NCI-H187 (cell line): ENCODE measurements at places on chromosomes 6 and 20.

- DNase-seq: no peak
These were observed 5.6 kb downstream of the FOXC1 start for GRCh38 chr6:1615151-1615852.

DNA sequence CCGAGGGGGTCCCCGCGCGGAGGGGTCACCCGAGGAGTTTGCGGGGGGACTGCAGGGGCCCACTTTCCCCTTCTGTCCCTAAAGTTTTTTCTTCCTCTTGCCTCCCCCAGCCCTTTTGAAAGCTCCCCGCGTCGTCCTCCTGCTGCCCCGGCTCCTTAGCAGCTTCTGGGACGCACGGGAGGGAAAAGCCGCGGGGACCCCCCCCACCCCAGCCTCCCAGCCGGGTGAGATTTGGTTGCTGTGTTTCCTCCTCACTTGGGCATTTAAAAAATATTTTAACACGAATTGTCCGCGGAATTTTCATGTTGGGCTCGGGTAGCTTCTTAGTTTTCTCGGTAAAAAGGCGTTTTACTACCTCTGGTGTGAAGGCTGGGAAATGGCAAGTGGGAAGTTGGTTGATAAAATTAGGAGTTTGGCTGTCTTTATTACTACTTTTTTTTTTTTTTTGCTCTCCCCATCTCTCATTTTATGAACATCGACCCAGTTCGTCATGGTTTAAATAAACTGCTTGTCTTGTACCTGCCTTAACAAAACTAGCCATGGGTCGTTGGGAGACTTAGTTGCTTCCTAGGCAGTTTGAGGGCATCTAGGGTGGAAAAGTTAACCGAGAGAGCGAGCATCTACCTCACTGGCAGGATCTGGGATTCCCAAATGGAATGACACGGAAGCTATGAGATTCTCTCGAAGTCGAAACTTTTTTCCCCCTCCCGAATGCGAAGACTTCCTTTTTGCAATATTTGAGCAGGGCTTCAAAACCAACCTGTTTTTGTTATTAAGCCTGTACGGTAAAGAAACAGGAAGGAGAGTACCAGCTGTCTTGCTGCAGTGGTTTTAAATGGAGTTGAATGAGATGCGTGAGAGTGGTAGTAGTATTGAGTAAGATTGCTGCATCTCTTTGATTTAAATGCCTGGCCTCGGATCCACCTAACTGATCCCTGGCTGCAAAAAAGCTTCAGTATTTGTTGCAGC is 868 bp downstream of the NCOA3 start:
- DNase-seq: no peak

DNA sequence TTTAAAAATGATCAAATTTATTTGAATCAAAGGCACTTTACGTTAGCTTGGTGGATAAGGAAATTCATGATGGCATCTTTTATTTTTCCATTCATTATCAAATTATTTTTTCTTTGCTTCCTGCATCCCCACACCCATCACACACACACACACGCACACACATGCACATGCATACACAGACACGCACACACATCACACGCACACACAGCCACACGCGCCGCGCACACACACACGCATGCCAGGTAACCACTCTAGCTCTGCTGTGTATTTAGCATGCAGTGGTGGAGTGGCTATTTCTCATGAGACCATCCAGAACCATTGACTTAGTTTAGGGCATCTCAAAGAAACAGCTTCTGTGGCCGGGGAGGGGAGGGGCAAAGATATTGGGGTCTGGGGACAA is 47.0 kb downstream of the GNAS start:
- DNase-seq: no peak

DNA sequence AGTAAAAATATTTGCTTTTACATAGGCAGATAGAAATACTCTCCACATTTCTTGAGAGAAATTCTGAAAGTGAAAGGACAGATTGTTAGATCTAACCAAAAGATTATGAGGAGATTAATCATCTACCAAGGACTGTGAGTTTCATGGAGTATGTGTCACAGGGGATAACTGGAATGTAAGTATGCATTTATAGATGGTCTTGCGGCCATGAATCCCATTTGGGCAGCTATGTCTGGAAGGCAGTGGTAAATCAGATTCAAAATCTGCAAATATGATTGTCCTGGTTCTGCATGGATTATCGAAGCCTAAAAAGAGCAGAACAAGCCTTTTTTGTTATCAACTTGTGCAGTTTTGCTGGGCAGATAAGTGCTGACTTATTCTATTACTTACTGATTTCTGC is 293.8 kb downstream of the RFPL4B start:
- DNase-seq: no peak

DNA sequence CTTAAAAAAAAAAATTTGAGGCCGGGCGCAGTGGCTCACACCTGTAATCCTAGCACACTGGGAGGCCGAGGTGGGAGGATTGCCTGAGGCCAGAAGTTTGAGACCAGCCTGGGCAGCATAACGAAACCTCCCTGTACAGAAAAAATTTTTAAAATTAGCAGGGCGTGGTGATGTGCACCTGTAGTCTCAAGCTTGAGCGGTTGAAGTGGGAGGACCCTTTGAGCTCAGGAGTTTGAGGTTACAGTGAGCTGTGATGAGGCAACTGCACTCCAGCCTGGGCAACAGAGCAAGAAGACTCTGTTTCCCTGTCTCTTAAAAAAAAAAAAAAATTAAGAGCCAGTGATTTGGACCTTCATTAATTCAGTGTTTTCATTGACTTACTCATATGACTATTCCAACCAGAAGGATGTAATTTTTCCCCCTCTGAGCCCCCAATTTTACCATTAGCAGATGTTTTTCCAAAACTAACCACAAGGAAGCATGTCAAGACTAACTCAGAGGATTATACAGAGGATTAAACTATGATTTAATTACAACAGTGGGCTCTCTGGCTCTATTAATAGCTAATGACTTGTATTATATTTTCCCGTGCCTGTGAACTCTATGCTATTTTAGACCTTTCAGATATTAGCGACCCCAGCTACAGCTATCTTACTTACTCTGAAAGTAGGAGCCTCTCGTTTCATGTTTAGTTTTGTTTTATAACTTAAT is 75.1 kb downstream of the ARID1B start:
- DNase-seq: no peak

DNA sequence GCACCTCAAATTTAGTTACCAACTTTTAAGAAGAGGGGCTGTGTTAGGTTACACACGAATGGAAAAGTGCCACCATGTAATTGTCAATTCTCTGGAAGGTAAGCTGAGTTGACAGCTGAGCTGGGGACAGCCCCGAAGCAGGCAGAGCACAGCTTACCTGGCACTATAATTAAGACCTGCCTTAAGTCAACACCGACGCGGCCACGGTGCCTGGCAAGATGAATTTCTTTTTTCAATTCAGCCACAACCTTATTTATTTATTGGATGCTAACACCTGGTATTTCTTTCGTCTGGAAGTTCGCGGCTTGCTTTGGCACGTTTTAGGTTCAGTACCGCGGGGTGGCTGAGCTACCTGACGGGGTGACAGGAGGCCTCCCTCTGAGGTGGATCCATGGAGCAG is 40.6 kb upstream of the NFATC2 start:
- no peak for DNase-seq

- DNase-seq: no peak
These were observed 146.3 kb downstream of the EPM2A start for GRCh38 chr6:145588981-145589380.

DNA sequence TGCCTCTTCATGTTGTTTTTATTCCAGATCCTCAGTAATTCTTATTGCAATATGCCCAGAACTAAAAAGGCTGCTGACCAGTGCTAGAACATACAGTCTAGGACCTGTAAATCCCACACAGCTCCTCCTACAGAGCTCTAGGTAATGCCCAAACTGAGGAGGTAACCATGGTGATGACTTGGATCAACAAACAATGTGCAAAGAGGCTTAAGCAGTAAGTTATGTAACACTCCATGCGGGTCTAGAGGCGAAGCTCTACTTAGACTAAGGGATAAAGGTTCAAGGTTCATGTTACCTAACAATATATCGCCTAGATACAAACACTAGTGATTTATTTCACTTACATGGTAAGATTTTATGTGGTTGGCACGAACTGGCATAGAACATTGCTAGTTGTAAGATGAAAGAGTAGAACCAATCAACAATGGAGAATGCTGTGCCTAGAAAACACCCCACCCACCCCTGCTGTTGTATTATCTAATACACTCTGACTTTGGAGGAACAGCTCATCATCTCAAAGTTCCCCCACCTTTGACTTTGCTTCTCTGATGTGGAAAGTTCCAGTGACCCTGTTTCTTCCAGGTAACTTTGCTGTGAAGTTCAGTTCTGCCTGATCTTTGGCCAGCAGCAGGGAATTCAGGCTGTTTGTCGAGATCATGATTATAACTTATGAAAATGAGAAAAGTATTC is 242.4 kb downstream of the ALDH8A1 start:
- DNase-seq: no peak
